ENCODE measurements at places on chromosomes 7 and 10. TPM values are rescaled to one million over a fixed set of nuclear protein-coding genes. Genes with fewer than 3 reads are reported as not detected.
A peak's percentile ranks its signal among the peaks of the same experiment; 100 is the strongest.

DNA sequence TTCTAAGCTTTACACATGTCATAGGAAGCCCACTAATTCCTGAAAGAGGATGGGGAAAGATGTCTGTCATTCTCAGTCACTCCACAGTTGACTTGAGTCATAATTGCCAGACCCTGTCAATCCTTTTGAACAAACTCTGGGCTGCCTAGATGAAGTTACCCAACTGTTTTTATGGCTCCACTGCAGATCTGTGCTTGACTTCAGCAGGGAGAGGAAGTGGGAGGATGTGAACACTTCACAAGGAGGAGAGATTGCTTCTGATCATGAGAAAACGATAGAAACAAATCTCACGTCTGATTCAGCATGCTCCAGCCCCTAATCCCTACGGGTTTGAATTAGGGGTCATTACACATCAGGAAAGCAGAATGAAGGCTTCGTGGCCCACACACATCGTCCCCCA is 596.6 kb upstream of the CELF2 start:
- H3K27me3 ChIP-seq: no peaks in the 10 kb centered on the region
- H3K4me3 ChIP-seq: no peak overlapping the region
- no peak overlapping the region for H3K27ac ChIP-seq
- no peaks in the 10 kb centered on the region for H3K36me3 ChIP-seq
- H3K4me1 ChIP-seq: peaks cover 8% of the 10 kb centered on the region

GLUD1 gene
- total RNA-seq: 91.5 TPM

ASB10 gene
- not detected for total RNA-seq

SSC4D gene
- 0.37 TPM for total RNA-seq

- DNase-seq: no peak
- H3K4me3 ChIP-seq: peak overlapping the region; percentile 90
- peaks cover 24% of the 10 kb centered on the region for H3K4me1 ChIP-seq
- no peaks in the 10 kb centered on the region for H3K36me3 ChIP-seq
- peak overlapping the region; percentile 88 for H3K27ac ChIP-seq
Measured at GRCh38 chr10:73997461-73997786, 492 bp upstream of the VCL start.

XRCC2 gene
- total RNA-seq: 21.3 TPM

HOXA10 gene
- not detected for total RNA-seq

GRCh38 chr7:16106300-16106699 is 315.0 kb downstream of the CRPPA start:
- DNase-seq: no peak
- peaks cover 10% of the 10 kb centered on the region for H3K36me3 ChIP-seq
- H3K27ac ChIP-seq: no peak overlapping the region
- H3K4me3 ChIP-seq: no peak overlapping the region
- no peaks in the 10 kb centered on the region for H3K4me1 ChIP-seq
- no peaks in the 10 kb centered on the region for H3K27me3 ChIP-seq

MACC1 gene
- 0.14 TPM for total RNA-seq

GRCh38 chr10:110714356-110714755 is 70.2 kb downstream of the RBM20 start:
- no peaks in the 10 kb centered on the region for H3K4me1 ChIP-seq
- no peak overlapping the region for H3K27ac ChIP-seq
- DNase-seq: no peak
- no peaks in the 10 kb centered on the region for H3K27me3 ChIP-seq
- no peaks in the 10 kb centered on the region for H3K36me3 ChIP-seq

ITPRID1 gene
- total RNA-seq: not detected

CARD11 gene
- 108 TPM for total RNA-seq

GRCh38 chr10:62085404-62085803 is 183.2 kb downstream of the RTKN2 start:
- no peak overlapping the region for H3K4me3 ChIP-seq
- no peaks in the 10 kb centered on the region for H3K27me3 ChIP-seq
- H3K4me1 ChIP-seq: peaks cover 56% of the 10 kb centered on the region

HOXA7 gene
- total RNA-seq: not detected

GRCh38 chr7:80736371-80737125 is 98.1 kb downstream of the CD36 start:
- H3K27me3 ChIP-seq: no peaks in the 10 kb centered on the region
- H3K36me3 ChIP-seq: no peaks in the 10 kb centered on the region
- no peak overlapping the region for H3K4me3 ChIP-seq
- no peak overlapping the region for H3K27ac ChIP-seq

- no peak overlapping the region for H3K27ac ChIP-seq
- peaks cover 33% of the 10 kb centered on the region for H3K36me3 ChIP-seq
- DNase-seq: no peak
- no peak overlapping the region for H3K4me3 ChIP-seq
Measured at GRCh38 chr7:152366662-152367061, 69.1 kb downstream of the KMT2C start.

GRCh38 chr7:15947754-15948153 is 261.3 kb upstream of the MEOX2 start:
- H3K27ac ChIP-seq: no peak overlapping the region
- no peaks in the 10 kb centered on the region for H3K36me3 ChIP-seq
- H3K4me3 ChIP-seq: no peak overlapping the region
- no peaks in the 10 kb centered on the region for H3K27me3 ChIP-seq
- no peaks in the 10 kb centered on the region for H3K4me1 ChIP-seq

- no peaks in the 10 kb centered on the region for H3K36me3 ChIP-seq
- H3K4me1 ChIP-seq: peaks cover 4% of the 10 kb centered on the region
- peaks cover 4% of the 10 kb centered on the region for H3K27me3 ChIP-seq
- no peak overlapping the region for H3K4me3 ChIP-seq
Measured at GRCh38 chr10:34528320-34528719, 286.8 kb downstream of the PARD3 start.

TBXAS1 gene
- total RNA-seq: 1.8 TPM

DNA sequence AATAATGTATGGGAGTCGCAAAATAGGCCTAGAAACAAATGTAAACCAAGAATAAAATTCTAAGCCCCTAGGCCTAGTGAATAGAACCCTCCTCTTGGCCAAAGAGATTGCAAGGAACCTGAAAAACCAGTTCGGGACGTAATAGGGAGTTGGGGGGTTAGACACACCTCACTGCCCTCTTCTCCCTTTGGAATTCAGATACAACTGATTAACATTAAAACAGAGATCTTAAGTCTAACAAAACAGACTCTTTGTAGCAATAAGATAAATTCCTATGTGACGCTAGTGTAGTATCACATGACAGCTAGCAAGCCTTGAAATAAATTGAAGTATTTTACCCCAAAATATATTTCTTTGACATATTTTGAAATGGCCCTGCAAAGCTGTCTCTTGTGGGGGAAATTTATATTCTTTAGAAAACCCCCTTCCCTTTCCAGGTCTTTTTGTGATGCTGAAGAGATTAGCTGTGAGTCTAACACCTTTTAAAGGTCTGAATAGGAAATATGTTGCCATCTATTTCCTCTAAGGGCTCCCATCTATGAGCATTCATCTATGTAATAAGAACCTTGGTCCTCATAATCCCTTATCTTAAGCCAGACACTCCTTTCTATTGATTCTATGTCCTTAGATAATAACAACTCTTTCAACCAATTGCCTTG is 623.4 kb upstream of the NRG3 start:
- DNase-seq: no peak
- H3K4me3 ChIP-seq: no peak overlapping the region
- H3K27ac ChIP-seq: no peak overlapping the region
- H3K27me3 ChIP-seq: no peaks in the 10 kb centered on the region
- no peaks in the 10 kb centered on the region for H3K4me1 ChIP-seq

DNA sequence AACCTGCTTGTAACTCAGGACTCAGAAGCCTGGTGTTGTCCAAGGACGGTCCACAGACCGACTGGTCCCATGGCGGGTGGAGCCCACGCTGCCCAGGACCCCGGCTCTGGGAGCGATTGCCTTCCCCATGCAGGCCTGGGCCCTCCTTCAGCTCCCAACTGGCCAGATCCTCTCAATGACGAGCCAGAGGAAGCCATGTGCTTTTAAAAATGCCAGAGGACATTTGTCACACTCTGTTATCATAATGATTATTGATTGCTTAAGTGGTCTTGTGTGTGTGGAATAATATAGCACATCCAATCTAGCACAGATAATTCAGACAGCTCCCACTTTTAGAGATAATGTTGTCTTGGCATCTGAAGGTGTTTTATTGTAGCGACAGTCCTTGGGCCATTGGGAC is 22.6 kb upstream of the OGDHL start:
- no peaks in the 10 kb centered on the region for H3K4me1 ChIP-seq
- no peak overlapping the region for H3K27ac ChIP-seq
- no peaks in the 10 kb centered on the region for H3K36me3 ChIP-seq
- peaks cover 17% of the 10 kb centered on the region for H3K27me3 ChIP-seq

PTCD1 gene
- 5.9 TPM for total RNA-seq

DNA sequence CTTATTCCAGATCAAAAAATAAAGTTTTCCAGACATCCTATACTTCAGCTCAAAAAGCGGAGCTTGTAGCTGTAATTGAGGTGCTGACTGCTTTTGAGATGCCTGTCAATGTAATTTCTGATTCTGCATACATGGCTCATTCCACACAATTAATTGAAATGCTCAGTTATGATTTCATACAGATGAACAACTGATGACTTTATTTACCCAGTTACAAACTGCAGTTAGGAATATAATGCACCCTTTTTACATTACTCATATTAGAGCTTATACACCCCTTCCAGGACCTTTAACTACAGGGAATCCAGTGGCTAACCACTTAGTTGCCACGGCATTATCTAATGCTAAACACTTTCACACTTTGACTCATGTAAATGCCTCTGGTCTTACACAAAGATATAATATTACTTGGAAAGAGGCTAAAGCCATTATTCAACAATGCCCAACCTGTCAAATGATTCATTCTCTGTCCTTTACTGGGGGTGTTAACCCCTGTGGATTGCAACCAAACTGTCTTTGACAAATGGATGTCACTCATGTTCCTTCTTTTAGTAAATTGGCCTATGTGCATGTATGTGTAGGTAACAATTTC is 147.3 kb downstream of the ZNF33B start:
- H3K36me3 ChIP-seq: peaks cover 4% of the 10 kb centered on the region
- no peak overlapping the region for H3K4me3 ChIP-seq
- H3K27me3 ChIP-seq: no peaks in the 10 kb centered on the region
- no peak overlapping the region for H3K27ac ChIP-seq
- no peaks in the 10 kb centered on the region for H3K4me1 ChIP-seq

DNA sequence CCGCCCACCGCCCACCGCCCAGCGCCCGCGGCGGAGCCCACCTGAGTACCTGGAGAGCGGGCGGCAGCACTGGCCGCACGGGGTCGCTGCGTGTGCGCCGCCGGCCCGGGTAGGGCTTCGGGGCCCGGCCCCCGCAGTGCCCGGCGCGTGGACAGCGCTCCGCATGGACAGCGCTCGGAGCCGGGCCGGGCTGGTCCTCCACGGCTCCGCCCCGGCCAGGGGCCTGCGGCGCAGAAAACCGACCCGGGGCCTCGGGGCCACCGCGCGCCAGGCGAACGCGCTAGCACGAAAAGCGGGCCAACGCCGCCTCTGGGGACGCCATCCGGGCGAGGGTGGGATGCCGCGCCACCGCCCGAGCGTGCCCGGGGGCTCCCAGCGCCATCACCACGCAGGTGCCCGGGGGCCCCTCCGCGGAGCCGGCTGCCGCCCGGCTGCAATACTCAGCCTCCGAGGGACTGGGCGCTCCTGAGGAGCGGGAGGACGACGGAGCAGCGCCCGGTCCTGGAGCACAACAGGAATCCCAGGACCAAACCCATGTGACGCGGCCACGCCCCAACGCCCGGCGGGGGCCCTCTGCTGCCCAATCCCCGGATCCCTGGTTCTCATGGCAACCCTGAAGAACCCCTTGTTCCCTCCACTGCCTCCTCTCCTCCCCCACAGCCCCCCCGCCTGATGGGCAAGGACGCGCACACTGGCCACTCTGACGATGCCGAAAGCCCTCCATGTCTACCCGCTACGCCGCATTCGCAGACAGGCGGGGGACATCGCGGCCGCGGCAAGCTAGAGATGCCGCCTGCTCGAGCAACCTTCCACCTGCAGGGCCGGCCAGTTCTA is at the start of gene GRB10:
Gene GRB10 (minus strand): TSS at position 522 of the 834 bp plus-strand sequence. CDS start 50,574 bp downstream, outside the sequence.
- no peaks in the 10 kb centered on the region for H3K36me3 ChIP-seq
- DNase-seq: peak; percentile 9
- H3K27me3 ChIP-seq: peaks cover 35% of the 10 kb centered on the region
- H3K4me1 ChIP-seq: peaks cover 7% of the 10 kb centered on the region
- H3K27ac ChIP-seq: no peak within 1 kb of the TSS
- peak within 1 kb of the TSS; percentile 45 for H3K4me3 ChIP-seq

- no peaks in the 10 kb centered on the region for H3K36me3 ChIP-seq
- no peak overlapping the region for H3K27ac ChIP-seq
- H3K27me3 ChIP-seq: peaks cover 37% of the 10 kb centered on the region
- H3K4me3 ChIP-seq: no peak overlapping the region
Measured at GRCh38 chr10:121593281-121594075, 4.8 kb downstream of the FGFR2 start.

SORBS1 gene
- 0.54 TPM for total RNA-seq

DNA sequence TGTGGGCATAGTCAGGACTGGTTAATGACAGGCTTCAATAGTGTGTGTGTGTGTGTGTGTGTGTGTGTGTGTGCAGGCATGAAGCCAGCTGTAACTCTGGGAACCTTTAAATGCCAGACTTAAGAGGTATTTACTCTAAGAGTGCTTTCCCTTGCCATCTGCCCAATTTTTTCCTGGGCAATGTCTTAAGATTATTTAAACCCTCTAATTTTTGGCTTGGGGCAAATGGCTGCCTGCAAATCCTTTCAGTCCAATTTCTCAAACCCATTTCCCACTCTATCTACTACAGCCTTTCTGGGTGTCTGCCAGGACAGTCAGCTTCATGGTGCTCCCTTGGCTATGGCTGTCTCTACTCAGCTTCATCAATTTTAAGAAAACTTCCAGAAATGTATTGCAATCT is 62.6 kb upstream of the C1GALT1 start:
- no peaks in the 10 kb centered on the region for H3K4me1 ChIP-seq
- no peak for DNase-seq
- no peaks in the 10 kb centered on the region for H3K27me3 ChIP-seq
- H3K4me3 ChIP-seq: no peak overlapping the region

DNA sequence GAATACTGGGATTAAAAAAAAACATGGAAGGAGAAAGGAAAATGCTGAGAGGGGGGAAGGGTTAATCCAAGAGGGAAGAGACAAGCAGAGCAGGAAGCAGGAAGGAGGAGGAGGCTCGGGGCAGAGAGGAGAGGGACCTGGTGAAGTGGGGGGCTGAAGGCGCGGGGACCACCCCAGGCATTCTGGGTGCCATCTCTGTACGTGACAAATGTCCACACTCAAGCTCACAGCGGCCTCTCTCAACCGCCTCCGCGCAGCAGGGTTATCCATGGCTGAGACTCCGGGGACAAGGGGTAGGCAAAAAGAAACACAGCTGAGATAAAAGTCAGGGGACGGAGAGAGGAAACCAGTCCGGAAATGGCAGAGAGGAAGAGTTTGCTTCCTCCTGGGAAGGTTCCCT is 33.9 kb downstream of the EN2 start:
- H3K27me3 ChIP-seq: peaks cover 48% of the 10 kb centered on the region
- H3K36me3 ChIP-seq: peaks cover 10% of the 10 kb centered on the region
- H3K4me1 ChIP-seq: peaks cover 14% of the 10 kb centered on the region

UPK3B gene
- total RNA-seq: not detected

DNA sequence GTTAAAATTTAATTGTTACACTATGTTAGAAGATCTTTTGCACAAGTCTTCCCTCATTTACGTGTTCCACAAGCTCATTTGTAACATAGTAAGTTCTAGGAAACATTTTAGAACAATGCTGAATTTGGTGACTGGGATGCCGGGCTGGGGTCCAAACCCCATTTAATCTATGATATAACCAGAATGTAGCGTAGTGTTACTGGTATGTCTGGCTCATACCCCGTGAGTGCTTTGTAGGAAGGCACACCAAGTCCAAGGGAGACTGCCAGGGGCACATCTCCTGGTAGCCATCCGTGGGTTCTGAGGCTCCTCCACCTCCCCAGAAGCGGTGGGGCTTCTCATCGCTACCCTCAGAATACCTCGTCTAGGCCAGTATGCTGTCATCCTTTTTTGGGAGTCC is 21.3 kb upstream of the TMEM236 start:
- no peaks in the 10 kb centered on the region for H3K36me3 ChIP-seq
- H3K27ac ChIP-seq: no peak overlapping the region
- no peak overlapping the region for H3K4me3 ChIP-seq
- DNase-seq: no peak
- no peaks in the 10 kb centered on the region for H3K4me1 ChIP-seq
